ENCODE measurements at places on chromosomes 16 and 17.

DNA sequence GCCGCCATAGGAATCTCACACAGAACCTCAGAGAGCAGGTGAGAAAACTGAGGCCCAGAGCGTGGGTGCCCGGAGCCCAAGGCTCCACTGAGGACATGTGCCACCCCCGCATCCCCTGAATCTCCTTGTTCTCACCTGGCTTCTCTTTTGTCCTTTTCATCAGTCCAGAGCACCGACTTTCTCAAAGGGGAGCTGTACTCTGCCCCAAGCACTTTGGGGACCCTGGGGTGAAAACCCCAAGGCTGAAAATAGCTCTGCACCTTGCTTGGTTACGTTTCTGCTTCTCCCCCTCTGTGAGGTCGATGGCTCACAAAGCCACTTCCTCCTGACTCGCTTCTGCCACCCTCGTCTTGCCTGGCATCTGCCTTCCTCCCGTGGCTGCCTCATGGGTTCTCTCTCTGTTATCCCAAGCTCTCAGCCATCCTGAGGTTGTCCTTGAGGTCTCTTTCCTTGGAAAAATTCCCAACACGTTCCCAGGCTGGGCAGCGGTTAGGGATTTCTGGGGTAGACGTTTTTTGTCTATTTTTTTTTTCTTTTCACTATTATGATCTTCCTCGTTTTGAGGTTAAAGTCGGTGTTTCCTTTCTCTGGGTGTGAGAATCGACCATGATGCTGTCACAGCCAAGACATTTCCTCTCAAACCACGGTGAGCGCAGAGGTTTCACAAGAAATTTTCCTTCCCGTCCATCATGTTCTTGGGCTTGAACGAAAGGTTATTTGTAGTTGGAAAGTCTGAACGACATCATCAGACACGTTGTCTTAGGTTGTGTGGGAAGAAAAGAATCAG is 37.2 kb downstream of the IRF8 start:
- DNase-seq: no peak

DNA sequence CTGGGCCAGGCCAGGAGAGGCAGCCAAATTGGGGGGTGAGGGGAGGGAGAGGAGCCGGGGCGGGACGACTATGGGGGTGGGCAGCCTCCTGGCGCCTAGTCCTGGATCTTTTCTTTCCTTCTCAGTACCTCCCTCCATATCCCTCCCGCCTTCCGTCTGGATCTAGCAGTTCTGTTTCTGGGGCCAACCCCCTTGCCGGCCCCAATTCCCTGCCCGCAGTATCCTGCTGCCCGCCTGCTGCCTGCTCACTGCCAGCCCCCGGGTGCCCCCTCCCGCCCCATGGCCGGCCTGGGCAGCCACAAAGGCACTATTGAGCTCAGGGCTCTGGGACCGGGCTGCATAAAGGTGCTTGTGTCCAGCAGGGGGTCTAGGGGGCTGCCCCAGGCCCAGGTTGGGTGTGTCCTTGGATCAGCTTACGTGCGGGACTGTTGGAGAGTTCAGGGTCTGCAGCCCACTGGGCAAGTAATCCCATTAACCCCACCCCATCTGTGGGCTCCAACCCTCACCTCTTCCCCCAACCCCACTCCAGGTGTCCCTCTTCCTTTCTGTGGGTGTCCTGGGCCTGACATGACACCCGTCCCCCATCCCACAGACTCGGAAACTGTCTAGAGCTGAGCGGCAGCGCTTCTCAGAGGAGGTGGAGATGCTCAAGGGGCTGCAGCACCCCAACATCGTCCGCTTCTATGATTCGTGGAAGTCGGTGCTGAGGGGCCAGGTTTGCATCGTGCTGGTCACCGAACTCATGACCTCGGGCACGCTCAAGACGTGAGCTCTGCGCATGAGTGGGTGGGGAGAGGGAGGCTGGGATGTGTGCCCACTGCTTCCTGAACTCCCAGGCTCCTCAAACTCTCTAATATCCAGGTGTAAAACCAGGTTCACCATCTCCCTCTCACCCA is 2.0 kb downstream of the WNK4 start:
- no peak for DNase-seq

GRCh38 chr17:73347351-73347750 is 35.5 kb upstream of the CDC42EP4 start:
- no peak for DNase-seq

DNA sequence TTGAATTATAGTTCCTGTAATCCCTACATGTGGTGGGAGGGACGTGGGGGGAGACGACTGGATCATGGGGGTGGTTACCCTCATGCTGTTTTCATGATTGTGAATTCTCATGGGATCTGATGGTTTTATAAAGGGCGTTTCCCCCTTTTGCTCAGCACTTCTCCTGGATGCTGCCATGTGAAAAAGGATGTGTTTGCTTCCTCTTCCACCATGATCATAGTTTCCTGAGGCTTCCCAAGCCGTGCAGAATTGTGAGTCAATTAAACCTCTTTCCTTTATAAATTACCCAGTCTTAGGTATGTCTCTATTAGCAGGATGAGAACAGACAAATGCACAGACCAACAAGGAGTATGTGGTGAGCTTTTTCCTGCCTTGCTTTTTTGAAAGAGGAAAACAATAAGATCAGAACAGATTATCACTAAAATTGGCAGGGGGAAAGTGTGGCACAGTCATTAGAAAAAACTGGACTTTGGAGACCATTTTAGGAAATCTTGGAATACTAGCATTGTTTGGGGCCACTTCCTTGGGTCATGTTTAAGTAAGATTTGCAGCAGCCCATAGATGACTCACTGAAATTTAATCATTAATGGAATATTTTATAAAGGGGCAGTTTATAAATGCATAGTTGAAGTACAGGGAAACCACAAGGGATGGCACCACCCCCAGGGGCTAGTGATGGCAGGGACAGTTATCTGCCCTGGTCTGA is 352.8 kb downstream of the CDH13 start:
- DNase-seq: no peak

- no peak for DNase-seq
Measured at GRCh38 chr17:81339534-81340296, 44.6 kb upstream of the SLC38A10 start.

GRCh38 chr16:840561-841454 is 40.3 kb upstream of the GNG13 start:
- DNase-seq: no peak

DNA sequence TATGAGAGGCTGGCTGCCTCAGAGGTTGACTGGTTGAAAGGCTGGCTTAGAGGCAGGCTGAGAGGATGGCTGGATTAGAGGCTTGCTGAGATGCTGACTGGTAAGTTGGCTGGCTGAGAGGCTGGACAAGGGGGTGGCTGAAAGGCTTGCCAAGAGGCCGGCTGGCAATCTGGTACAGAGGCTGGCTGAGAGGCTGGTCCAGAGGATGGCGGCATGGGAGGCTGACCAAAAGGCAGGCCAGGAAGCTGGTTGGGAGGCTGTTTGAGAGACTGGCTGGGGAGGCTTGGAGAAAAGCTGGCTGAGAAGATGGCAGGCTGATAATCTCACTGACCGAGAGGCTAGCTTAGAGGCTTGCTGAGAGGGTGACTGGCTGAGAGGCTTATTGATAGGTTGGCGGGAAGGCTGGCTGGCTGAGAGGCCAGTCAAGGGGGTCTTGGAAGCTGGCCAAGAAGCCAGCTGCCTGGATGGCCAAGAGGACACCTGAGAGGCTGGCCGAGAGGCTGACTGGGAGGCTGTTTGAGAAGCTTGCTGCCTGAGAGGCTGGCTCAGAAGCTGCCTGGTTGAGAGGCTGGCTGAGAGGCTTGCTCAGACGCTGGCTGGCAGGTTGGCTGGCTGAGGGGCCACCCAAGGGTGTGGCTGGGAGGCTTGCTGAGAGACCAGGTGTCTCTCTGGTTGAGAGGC is 34.2 kb upstream of the ACSM2B start:
- no peak for DNase-seq

DNA sequence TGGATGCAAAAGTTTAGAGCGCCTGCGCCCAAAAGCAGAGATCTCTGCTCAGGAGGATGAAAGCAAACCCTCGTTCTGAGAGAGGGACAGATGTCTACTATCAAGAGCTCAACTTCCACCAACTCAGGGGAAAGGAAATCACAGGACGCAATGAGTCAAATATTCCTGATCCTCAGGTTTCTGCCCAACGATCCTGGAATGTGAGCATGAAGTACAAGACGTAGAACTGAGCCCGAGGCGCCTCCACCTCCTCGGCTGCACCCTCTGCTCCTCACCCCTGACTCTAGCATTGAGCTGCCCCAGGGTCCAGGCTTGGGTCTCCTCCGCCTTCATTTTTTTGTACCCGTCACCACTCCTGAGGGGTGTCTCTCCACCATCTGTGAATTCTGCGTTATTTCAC is 15.4 kb downstream of the IFT140 start:
- DNase-seq: no peak

DNA sequence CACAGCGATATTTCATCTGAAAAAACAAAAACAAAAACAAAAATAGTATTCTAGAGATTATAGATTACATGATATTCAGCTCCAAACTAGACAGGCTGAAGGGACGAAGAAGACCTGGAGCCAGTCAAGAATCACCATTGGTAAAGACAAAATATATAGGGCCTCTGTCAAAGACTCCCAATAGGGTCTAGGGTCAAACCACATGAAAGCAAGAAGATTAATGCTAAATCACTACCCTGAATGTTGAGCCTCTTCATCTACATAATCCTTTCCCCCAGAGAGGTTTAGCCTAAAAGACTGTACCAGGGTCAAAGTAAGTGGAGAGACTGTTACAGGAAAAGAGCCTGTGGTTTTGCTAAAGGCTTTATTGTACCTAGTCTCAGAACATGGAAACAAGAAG is 10.8 kb upstream of the NME1 start:
- DNase-seq: no peak

GRCh38 chr17:76492123-76492988 is 8.9 kb downstream of the RHBDF2 start:
- no peak for DNase-seq

All from occipital lobe (tissue), 3 donors.